ENCODE measurements at places on chromosomes 5 and 9.

DNA sequence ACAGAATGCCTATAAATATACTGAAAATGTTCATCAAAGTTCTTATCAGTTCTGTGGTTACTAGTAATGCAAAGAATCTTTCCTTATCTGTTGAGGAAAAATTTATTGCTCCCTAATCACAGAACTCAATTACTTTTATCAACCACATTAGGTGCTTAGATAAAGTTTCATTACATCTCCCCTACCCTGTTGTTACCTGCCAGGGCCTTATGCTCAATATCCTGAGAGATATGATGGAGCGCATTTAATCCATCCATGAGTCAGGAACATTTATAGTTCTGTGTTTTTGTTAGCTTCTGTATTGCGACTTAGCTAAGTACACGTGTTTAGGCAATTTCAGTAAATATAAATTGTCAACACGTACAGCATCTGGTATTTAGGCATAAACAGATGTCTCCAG, 164.3 kb upstream of the ST8SIA4 start:
- DNase-seq: no peak

DNA sequence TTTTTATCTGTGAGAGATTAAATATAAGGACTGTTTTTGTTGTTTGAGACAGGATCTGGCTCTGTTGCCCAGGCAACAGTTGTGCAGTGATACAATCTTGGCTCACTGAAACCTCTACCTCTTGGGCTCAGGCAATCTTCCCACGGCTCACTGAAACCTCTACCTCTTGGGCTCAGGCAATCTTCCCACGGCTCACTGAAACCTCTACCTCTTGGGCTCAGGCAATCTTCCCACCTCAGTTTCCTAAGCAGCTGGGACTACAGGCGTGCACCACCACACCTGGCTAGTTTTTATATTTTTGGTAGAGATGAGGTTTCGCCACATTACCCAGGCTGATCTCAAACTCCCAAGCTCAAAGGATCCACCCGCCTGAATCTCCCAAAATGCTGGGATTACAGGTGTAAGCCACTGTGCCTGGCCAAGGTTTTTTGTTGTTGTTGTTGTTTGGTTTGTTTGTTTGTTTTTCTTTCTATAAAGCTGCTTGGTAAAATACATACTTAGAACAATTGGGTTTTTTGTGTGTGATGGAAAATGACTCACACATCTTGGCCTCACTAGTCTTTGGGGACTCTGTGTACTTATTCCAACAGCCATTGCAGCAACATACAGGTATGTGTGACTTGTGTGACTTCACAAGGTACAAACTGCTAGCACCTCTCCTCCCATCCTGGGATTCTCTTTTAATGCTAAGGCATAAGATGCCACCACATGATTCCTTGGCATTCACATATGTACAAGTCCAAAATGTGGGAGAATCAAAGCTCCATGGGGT, 36.5 kb upstream of the RASA1 start:
- no peak for DNase-seq

- DNase-seq: no peak
Measured at GRCh38 chr5:2746561-2747032, 4.9 kb downstream of the IRX2 start.

- DNase-seq: no peak
Measured at GRCh38 chr9:129908906-129909305, 73.6 kb downstream of the USP20 start.

DNA sequence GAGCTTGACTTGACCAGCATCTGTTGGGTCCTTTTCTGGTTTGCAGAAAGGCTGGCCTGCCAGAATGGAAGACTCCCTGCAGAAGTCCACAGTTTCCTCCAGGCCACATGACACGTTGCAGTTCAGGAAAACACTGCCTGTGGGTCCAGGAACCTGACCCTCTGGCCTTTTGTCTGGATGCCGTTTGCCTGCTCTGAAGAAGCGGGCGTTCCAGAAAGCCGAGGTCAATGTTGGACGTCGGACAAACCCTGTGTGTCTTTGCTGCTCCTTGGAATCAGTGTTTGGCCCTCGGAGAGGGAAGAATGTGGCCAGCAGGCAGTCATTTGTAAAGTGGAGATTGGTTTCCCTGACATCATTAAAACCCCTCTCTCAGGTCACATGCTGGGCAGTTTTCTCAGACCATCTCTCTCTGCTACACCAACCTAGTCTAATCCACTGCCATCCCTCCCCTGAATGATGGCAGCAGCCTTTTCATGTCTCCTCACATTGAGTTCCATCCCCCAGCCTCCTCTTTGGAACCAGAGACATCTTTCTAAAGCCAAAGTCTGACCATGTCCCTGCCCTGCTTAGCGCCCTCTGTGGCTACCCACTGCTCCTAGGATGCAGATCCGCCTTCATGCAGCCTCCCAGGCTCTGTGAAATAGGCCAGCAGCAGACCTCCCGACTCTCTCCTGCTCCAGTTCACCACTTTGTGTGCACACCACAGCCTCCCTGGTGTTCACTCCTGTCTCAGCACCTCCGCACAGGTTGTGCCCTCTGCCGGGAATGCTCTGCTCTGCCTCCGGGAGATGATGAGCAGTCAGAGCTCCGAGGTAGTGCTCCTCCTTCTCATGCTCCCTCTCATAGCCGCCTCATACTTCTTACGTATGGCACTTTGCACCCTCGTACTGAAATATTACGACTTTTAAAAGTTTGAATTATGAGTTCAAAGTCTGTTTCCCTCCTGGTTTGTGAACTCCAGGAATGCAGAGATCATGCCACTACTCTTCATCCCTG, 75.6 kb downstream of the RALGPS1 start:
- DNase-seq: no peak

DNA sequence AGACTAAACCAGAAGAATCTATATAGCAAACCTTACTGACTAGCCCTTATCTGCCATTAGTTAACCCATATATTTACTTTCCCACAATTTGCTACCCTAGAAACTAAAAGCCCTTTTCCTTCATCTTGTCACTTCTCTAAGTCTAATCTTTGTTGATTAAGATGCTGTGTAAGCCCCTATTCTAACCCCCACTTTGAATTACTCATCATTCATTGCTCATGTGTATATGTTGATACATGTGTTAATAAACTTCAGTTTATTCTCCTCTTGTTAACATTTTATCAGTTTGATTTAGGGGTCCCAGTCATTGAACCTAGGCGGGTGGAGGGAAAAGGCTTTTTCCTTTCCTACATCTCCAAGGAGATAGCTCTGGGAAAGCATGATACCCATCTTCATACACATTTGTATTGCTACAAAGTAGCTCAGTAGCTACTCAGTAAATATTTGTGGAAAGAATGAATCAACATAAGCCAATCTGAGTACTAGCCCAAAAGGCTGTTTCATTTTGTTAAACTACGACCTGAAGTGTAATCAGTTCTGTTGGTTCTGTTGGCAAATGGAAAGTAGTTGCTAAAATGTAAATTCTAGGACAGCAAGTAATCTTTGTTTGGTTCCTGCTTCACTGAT, 35.1 kb upstream of the NDFIP1 start:
- DNase-seq: no peak

GRCh38 chr5:39209924-39210323, 9.4 kb downstream of the FYB1 start:
- no peak for DNase-seq

GRCh38 chr5:1133108-1133507, 21.2 kb upstream of the SLC12A7 start:
- DNase-seq: no peak

GRCh38 chr9:21455320-21455719, 15.1 kb downstream of the IFNA1 start:
- DNase-seq: no peak

- DNase-seq: no peak
Measured at GRCh38 chr5:41918105-41918504, 7.0 kb upstream of the FBXO4 start.

- DNase-seq: no peak
Measured at GRCh38 chr5:53425687-53426511, 54.5 kb upstream of the FST start.

DNA sequence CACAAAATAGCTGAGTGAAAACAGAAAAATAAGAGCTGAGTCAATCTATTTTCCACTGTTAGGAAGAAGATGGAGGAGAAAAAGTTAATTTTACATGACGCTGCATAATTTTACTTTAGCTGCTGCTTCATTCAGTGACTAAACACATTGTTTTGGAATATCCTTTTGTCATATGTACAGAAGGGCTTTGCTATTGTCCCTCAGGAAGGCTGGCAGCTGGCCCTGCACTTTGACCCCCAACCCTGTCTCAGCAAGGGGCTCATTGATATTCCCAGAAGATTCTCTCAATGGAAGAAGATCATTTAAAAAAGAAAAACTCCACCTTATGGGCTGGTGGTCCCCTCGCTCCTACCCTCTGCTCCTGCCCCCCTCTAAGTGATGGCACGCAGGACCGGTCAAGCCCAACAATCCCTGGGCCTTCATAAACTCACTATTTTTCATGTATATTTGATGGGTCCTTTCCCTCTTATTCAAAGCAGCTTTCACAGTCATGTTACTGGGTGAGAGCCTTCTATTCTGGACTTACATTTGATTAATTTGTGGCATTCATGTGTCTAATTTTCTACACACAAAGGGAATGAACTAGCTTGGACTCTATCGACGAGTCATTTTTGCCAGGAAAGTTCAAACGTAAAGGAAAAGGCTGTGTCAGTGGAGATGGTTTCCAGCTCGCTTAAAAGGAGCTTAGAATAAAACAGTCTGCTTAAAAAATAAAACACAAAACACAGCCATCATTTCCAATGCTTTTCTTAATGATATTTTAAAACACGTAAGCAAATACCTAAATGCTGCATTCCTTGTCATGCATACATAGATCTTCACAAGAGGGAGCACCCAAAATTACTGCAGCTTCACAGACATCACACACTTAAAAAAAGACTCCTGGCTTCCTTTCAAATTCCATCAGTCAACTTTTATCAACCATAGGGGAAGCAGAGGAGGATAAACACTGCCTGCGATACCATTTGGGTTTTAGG, 104.7 kb downstream of the EFNA5 start:
- DNase-seq: no peak

GRCh38 chr5:121156565-121156964, 692.5 kb downstream of the PRR16 start:
- no peak for DNase-seq

GRCh38 chr5:150624334-150625163, 15.9 kb upstream of the SYNPO start:
- DNase-seq: no peak

GRCh38 chr5:6723122-6723815, 10.0 kb downstream of the TENT4A start:
- DNase-seq: no peak

- DNase-seq: no peak
Measured at GRCh38 chr9:117305454-117305853, 109.4 kb downstream of the ASTN2 start.

DNA sequence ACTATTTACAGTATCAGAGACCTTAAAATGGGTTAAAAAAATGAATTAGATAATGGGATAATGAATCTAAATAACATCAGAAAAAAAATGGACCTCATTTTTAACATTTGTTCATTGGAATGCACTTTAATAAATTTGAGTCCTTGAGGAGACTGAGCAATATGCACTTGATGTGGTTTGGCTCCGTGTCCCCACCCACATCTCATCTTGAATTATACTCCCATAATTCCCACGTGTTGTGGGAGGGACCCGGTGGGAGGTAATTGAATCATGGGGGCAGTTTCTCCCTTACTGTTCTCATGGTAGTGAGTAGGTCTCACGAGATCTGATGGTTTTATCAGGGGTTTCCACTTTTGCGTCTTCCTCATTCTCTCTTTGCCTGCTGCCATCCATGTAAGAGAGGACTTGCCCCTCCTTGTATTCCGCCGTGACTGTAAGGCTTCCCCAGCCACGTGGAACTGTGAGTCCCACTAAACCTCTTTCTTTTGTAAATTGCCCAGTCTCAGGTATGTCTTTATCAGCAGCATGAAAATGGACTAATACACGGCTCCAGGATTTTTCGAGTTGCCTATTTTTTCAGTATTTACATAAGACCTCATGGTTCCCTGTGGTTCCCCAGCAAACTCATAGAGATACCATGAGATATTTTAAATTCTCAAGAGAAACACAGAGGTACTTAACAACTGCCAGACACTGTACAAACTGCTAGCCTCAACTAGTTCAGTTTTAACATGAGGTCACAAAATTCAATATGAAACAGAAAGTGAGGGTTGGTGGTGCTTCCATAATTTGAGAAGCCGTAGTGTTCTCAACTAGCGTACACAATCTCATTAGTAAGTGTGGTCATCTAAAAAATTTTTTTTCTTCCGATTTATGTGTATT, 128.3 kb downstream of the TLE1 start:
- no peak for DNase-seq

DNA sequence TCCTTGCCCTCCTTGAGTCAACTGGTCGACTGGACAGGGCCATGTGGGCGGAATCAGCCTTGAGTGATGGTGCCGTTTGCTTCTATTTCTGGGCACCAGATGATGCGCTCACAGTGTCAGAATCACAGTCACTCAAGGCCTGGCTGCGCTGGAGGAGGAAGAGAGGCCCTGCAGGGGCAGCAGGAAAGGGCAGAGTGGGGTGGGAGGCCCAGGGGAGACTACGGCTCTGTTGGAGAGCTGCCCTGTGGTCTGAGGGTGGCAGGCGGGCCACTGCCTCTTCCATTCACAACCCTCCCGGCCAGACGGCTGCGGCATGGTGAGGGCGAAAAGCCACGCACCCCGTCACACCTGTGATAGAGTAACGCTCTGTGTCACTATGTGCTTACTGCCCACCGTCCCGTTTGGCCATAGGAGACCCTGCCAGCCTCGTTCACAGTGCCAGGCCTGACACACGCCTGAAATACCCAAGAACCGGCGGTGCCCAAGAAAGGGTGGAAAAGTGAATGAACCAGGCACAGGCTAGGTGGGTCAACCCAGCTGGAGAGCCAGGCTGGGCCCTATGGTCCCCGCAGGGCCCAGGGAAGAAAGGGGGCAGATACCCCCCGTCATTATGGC, 9.9 kb downstream of the PLPP7 start:
- no peak for DNase-seq

- DNase-seq: no peak
Measured at GRCh38 chr5:168288349-168289245, 2.8 kb upstream of the WWC1 start.

DNA sequence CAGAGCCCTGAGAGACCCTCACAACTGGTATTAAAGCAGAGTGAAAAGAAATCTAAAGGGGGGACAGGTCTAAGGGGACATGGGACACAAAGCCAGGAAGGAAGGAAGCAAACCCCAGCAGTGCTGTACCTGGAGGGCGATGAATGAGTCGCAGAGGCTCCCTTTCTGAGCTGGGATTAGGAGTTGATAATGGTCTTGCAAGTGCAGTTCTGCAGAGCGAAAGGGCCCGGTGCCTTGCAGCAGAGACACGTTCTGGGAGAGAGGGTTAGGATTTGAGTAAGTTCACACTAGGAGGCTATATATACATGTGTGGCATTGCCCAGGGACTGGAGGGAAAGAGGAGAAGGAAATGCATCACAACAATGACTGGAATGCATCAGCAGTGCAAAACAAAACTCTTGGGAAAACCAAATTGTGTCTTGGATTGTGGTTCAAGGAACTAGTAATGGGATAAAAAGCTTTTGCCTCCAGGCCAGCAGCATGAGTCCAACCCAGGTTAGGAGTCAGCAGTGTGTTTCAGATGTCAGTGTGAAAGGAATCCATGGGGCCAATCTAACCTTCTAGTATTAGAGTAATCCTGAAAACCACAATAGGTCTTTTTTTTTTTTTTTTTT, 38.8 kb upstream of the LIFR start:
- no peak for DNase-seq
